ENCODE measurements at places on chromosomes 3 and 15.

DNA sequence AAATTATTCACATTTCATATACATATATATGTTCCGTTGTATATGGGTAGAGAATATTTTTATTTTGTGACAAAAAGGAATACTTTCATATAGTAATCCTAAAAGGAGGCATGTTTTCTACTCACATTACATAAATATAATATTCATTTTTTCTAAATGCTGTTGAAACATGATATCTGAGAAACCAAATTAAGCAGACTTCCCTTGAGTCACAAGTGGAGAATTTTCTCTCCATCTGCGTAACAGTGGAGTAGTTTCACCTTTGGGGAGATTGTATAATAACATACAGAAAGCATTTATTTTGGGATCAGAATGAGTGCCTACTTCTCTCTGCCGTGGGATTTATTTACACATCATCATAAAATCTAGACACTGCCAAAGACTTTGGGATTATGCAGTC, 849.8 kb downstream of the NSUN3 start:
- no peak for DNase-seq

GRCh38 chr3:69692761-69693160, 46.5 kb upstream of the MITF start:
- DNase-seq = no peak

DNA sequence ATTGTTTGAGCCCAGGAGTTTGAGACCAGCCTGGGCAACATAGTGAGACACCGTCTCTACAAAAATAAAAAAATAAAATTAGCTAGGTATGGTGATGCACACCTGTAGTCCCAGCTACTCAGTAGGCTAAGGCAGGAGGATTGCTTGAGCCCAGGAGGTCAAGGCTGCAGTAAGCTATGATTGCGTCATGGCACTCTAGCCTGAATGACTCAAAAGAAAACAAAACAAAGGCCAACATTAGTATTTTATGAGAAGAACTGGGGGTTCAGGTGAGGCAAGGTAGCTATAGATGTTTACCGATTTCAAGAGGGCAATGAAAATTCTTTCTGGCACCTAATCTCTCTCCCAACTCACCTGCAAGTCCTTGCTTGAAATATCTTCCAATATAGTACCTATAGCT, 77.2 kb downstream of the GREM1 start:
- no peak for DNase-seq

DNA sequence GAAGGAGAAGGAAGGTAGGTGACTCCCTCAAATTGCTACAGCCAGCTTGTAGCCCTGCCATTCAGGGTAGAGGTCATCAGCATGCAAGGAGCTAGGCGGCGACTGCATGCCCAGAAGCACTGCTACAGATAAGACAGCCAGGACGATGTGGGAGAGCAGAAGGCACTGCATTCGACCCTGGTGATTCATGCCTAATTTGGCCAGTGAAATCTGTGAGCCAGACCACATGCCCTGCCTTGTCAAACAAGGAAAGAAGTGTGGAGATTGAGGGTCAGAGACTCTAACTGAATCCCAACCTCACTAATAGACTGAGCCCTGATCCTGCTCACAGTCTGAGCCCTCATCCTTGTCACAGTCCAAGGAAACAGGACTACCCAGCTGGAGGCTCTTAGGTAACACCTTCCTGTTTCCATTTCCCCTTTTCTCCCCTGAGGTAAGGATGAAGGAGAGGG, 86.6 kb downstream of the LINGO1 start:
- no peak for DNase-seq

DNA sequence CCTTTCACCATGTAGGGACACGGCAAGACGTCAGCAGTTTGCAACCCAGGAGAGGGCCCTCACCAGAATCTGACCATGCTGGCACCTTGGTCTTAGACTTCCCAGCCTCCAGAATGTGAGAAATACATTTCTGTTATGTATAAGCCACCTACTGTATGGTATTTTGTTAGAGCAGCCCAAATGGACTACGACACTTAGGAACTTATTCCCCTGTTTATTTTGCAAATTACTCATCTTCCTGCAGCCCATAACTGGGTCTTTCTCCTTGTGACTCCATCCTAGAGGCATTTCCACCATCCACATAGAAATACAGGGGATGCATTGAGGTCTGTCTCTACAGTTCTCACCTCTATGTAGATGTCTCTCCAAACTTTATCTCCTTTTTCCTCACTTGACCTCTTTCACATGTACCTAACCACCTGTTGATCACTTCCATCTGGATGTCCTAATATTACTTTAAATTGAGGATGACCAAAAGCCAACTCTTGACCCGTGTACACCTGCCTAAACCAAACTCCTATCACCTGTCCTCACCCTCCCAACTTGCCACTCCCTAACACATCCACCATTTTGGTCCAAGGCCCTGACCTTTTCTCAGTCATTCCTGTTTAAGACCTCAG, 406.0 kb upstream of the WNT5A start:
- DNase-seq = no peak

Data from CD14-positive monocyte (primary cell).